ENCODE measurements at places on chromosomes 11 and 22.

- no peak for DNase-seq
These were observed 6.2 kb downstream of the TANGO2 start for GRCh38 chr22:20026996-20027601.

GRCh38 chr11:2419638-2420501 lies 19.3 kb downstream of the TSSC4 start:
- DNase-seq = peak; percentile 35

- no peak for DNase-seq
These were observed at the start of gene MUC5AC for GRCh38 chr11:1157645-1158591. MUC5AC (plus strand) TSS chr11:1157953; CDS start chr11:1158000, 47 bp downstream.

GRCh38 chr11:116189408-116190170 lies 583.2 kb downstream of the BUD13 start:
- no peak for DNase-seq

DNA sequence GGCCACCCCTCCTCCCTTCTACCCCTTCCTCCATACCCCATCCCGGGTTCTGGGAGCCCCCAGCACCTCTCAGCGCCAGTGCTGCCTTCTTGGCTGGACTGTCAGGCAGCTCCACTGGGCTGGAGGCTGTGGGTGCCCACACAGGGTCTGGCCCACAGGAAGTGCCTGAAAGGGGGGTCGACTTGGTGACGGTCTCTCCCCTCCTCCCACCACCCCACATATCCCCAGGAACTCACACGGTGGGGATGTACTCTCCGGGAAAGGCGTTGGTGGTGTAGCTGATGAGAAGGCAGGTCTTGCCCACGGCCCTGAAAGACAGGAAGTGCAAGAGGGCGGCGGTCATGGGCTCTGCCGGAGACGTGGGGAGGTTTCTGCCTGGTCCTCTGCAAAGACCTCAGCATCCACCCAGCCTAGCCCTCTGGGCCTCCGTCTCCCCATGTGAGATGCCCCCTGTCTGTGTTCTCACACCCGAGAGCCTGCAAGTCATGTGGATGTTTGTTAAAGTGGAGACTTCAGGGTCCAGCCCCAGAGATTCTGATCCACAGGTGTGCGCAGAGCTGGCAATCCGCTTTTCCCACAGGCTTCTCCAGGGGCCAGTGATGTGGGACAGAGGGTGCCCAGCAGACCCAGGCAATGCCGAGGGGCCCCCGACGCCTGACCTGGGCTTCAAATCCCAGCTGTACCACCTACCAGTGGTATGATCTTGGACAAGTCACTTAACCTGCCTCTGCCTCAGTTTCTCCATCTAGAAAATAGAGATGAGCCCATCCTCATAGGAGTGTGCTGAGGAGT lies 2.5 kb downstream of the RAC2 start:
- no peak for DNase-seq

GRCh38 chr22:20793748-20794649 lies 20.1 kb downstream of the SERPIND1 start:
- DNase-seq = no peak
